Activated CD4-positive, alpha-beta T cell treated with anti-CD3 and anti-CD28 coated beads for 1 hour (primary cell): ENCODE measurements at places on chromosomes 6 and 20.

GRCh38 chr6:97066056-97066455 lies 141.5 kb downstream of the KLHL32 start:
- no peak for DNase-seq

GRCh38 chr6:91713911-91714310 lies 1127.0 kb upstream of the MAP3K7 start:
- DNase-seq: no peak

DNA sequence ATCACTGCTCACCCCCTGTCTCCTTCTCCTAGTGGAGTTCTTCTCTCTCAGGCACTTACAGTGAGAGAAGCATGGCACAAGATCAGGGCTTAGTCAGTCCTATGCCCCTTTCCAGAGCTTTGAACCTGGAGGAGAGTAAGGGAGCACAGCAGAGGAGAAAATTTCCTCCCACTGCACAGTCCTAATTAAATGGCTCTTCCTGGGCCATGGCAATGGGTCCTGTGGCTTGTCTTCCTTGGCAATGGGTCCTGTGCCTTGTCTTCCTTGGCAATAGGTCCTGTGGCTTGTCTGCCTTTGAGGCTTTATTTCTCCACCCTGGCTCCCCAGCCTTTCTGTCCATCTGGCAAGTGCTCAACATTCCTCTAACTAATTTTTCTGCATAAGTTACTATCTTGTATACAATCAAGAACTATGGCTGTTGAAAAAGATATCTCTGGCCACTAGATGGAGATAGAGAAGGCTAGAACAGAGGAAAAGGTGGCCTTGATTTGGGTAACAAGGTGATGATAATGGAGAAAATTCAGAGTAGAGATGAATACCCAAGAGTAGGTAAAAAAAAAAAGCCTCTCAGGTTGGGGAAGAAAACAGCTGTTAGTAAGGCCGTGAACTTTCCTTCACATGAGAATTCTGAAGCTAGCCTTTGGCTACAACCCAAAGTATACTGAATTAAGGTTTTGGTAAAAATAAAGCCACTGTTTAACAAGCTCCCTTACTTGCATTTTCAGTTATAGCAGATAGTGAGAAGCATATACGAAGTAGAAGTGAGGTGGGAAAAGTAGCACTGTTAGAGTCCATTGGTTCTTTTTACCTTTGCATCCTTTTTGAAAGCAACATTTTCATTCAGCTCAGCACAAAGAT lies 504.9 kb downstream of the DOK5 start:
- DNase-seq: no peak

DNA sequence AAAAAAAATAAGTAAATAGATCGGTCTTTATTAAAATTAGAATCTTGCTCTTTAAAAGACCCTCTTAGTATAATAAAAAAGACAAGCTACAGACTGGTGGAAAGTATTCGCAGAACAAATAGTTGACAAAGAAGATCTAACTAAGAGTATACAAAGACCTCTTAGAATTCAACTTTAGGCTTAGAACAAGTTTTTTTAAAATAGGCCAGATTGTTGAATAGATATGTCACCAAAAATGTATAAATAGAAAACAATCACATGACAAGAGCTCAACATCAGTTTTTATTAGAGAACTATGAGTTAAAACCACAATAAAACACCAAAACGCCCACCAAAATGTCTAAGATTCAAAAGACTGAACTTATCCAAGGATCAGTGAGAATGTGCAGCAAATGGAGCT lies 632.7 kb upstream of the PTCHD4 start:
- no peak for DNase-seq

DNA sequence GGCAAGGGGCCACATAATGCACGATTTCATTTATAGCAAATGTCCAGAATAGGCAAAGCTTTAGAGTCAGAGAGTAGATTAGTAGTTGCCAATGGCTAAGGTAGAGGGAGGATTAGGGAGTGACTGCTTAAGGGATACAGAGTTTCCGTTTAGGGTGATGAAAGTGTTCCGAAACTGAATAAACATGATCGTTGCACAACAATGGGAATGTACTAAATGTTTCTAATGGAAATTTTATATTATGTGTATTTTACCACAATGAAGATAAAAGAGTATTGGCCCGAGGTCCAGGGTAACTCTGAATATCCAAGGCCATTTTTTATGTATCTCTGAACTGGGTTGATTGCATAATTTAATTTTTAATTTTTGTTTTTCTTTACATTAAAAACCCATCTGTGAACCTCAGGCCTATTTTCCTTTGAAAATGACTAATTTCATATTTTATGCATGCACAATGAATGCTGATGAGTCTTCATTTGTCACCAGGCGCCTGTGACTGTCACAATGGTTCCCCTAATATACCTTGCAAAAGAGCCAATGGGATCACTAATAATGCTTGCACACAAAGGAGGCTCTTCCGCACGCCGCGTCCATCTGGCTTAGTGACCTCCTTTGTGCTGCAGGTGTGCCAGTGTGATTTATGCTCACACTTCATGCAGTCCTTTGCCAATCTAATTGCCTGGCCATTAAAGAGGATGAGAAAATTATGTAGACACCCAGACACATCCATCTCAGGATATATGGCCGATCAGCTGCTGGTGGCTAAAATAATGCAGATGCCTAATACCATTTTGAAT lies 612.5 kb downstream of the CDH26 start:
- no peak for DNase-seq

DNA sequence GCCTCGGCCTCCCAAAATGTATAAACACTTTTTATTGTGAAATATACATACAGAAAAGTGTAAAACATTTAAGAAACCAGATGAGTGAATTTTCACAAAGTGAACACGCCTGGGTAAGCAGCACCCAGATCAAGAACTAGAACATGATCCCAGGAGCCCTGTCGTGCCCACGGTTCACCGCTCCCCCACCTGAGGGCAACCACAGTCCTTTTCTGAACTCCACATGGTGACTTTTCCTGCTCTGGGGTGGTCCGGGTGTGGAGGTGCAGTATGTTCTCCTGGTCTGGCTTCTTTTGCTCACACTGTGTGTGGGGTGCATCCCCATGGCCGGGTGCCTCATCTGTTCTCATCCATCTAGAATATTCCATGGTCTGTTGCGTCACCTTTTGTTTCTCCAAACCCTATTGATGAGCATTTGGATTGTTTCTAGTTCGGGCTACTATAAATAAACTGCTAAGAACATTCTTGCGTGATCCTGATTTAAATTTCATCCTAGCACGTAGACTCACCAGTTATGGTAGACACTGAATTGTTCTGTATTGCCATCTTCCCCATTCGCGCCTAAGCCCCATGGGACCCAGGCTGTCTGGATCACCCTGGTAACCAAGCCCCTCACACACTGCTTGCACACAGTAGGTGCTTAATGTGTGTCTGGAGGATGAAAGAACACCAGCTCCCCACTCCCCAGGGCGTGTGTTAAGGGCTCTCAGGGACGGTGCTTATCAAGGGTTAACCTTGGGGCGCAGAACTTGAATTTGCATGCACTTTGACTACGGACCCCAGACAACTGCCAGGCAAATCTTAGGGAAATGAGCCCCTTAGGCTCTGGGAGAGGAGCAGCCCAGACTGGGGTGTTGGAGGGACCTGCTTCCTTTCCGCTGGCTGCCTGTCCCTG lies 56.2 kb downstream of the CTCFL start:
- no peak for DNase-seq

- DNase-seq: no peak
These were observed 745.1 kb upstream of the MARCKS start for GRCh38 chr6:113112086-113112485.

DNA sequence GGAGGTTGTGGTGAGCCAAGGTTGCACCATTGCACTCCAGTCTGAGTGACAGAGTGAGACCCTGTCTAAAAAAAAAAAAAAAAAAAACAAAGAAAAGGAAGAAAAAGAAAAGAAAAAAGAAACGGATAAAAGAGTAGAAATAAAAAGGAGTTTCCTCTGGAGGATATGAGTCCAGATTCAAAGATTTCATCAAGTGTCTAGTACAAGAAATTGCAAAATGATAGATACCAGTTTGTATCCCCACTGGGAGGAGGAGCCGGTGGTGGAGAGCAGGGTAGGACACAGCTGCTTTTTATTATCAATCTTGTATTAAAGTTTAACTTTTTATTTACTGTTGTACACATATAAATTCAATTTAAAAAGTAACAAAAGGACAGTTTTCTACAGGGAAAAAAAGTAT lies 113.9 kb downstream of the BMP7 start:
- DNase-seq: no peak

DNA sequence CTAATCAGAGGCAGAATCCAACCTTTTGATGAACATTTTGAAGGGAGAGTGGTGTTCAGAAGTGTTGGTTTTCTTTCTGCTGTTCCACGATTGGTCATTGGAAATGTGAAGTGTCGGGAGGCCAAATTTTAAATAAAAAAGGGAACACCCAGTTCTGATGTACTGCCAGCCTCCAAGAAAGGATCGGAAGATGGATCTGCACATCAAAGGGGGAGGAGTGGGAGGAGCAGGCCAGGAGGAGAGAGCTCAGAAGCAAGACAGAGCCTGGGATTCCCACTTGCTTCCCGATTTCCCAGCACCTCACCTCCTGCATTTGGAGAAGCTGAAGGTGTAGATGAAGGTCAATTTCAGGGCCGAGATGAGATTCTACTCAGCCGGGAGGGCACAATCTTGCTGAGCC lies 55.9 kb upstream of the NAA20 start:
- DNase-seq: no peak

DNA sequence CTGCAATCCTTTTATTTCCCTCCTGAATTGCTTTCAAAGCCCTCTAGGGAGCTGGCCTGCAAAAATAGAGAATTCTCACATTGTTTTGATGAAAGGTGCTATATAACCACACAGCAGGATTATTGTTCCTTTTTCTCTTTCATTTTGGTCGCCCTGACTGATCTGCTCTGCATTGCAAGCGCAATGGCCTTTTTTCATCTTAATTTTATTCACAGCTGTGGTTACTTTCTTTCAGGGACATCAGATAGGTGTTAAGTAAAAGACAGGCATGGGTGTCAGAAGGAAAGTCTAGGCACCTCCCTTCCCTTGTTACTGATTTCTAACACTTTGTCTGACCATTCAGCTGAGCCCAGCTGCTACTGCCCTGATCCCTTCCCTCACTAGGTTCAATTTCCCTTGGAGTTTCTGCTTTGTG lies 850.5 kb upstream of the MAP3K7 start:
- DNase-seq: no peak

DNA sequence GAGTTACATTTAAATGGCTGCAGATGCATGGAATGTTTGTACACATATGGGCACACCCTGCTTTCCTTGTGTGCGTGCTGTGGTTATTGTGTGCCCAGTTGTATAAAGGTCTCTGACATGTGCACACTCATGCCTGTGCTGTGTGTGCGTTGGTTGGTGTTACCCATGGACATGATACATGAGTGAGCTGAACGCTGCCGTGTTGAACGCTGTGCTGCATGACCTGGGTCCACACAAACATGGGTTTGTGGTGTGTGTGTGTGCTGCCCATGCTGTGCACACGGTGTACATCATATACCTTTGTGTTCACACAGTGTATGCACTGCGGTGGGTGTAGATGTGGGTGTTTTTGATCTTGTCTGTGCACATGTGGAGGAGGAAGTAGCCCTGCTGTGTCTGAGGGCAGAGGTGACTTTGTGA lies 54.4 kb downstream of the TOX2 start:
- no peak for DNase-seq

- DNase-seq: no peak
These were observed 39.9 kb downstream of the RPRD1B start for GRCh38 chr20:38073307-38074071.

GRCh38 chr6:31091680-31092079 lies 20.7 kb downstream of the C6orf15 start:
- DNase-seq: no peak

GRCh38 chr6:135012764-135013163 lies 41.9 kb downstream of the HBS1L start:
- DNase-seq: no peak

GRCh38 chr6:42259286-42259685 lies 41.6 kb upstream of the MRPS10 start:
- DNase-seq: no peak

GRCh38 chr6:41843178-41843577 lies 52.0 kb downstream of the USP49 start:
- no peak for DNase-seq

GRCh38 chr6:2940010-2940850 lies 31.1 kb downstream of the SERPINB6 start:
- peak; percentile 61 for DNase-seq

DNA sequence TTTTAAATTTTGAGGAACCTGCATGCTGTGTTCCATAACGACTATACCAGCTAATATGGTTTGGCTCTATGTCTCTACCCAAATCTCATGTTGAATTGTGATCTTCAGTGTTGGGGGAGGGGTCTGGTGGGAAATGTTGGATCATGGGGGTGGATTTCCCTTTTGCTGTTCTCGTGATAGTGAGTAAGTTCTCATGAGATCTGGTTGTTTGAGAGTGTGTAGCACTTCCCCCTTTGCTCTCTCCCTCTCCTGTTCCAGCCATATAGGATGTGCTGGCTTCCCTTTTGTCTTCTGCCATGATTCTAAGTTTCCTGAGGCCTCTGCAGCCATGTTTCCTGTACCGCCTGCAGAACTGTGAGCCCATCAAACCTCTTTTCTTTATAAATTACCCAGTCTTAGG lies 61.8 kb upstream of the NEDD9 start:
- DNase-seq: no peak

- DNase-seq: peak; percentile 67
These were observed 18.6 kb upstream of the SLCO4A1 start for GRCh38 chr20:62623488-62624324.

- no peak for DNase-seq
These were observed 14.0 kb downstream of the STAU1 start for GRCh38 chr20:49174183-49174582.

DNA sequence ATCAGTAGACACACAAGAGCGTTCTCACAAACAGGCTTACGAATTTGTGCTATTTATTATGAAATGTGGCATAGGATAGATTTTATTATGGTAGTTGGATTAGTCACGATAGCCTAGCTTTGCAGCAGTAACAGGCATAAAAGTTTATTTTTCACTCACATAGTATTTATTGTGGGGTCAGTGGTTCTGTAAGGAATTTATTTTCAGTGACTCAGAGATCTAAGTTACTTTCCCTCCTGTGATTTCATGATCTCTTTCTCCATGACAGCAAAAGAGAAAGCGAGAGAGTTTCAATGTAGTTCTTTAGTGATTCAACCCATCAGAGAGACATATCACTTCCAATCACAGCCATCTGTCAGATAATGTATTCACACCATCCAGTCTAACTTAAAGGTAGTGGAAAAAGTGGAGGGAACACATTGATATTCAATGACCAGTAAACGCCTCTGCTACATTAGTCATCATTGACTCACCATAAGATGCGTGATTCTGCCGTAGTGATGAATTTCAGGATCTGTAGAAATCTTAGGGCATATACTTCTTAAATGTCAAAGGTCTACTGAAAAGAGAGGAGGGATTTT lies 605.5 kb downstream of the HDGFL1 start:
- DNase-seq: no peak

GRCh38 chr20:53074811-53075314 lies 102.7 kb downstream of the TSHZ2 start:
- no peak for DNase-seq

DNA sequence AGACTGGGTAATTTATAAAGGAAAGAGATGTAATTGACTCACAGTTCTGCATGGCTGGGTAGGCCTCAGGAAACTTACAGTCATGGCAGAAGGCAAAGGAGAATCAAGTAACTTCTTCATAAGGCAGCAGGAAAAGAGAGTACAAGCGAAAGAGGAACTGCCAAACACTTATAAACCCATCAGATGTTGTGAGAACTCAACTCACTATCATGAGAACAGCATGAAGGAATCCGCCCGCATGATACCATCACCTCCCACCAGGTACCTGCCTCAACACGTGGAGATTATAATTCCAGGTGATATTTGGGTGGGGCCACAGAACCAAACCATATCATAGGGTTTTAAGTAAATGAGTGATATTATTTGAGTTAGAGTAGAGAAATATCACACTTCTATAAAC lies 189.3 kb downstream of the TSHZ2 start:
- no peak for DNase-seq
